Stimulated activated CD8-positive, alpha-beta memory T cell treated with anti-CD3 and anti-CD28 coated beads, Interleukin-4, amount 100 ng/mL, for 1 hour (primary cell): ENCODE measurements at places on chromosomes 6 and 20.

DNA sequence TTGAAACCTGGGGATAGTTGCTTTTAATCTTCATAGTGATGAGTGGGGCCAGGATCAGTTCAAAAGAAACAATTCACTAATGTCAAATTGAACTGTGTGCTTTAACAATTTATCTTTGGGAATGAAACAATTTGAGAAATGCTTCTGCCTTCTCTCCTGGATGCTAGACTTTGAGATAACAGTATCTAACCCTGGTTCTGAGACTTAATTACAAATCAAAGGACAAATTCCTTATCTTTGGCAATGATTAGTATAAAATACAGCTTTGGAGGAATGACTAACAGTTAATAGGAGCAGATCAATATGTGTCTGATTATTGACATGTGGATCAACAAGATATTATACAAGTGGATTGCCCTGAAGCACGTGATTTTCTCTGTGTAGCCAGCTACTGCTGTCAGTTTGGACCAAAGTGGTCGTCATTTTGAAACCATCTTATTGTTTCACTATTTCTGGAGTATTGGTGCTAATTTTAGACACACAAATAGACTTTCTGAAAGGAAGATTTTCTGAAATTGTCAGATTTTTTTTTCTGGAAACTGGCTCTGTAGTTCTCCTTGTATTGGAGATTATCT, 6.2 kb upstream of the FLRT3 start:
- no peak for DNase-seq

DNA sequence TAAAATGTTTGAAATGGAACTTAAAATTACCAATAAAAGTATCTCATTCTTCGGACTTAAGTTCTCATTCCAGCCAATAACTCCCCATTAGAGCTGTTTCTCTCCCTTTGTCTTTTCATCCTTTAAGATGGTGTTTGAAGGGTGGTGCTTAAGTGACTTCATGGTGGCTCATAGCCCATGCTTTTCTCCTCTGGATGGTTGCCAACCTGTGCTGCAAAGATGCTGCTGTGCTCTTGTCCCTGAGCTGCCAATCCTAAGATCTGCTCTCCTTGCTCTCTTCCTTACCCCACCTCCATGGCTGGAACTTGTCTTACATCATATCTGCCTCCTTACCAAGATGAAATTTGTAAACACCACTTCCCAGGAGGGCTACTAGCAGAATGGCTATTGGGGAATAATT, 31.6 kb upstream of the PNRC1 start:
- DNase-seq = no peak

GRCh38 chr6:117228202-117228601, 37.2 kb upstream of the VGLL2 start:
- no peak for DNase-seq

- no peak for DNase-seq
Observed at GRCh38 chr6:100209323-100210136, 215.5 kb upstream of the MCHR2 start.

DNA sequence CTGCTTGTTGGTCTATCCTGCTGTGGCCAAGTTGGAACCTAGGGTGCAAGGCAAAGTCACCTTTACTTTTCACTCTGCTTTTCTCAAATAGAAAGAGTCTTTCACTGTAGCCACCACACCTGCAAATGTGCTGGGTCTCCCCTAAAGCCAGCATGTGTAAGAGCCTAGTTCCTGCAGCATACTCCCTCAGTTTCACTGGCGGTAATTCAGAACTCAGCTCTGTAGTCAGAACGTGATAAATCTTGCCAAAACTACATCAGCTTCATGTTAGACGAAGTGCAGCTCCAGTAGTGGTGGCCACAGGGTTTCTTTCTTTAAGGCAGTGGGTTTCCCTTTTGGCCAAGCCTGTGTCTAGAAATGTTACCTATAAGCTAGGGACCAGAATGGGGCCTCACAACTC, 72.0 kb upstream of the HMGCLL1 start:
- DNase-seq = no peak

- no peak for DNase-seq
Observed at GRCh38 chr6:140319209-140319608, 944.8 kb upstream of the CITED2 start.

DNA sequence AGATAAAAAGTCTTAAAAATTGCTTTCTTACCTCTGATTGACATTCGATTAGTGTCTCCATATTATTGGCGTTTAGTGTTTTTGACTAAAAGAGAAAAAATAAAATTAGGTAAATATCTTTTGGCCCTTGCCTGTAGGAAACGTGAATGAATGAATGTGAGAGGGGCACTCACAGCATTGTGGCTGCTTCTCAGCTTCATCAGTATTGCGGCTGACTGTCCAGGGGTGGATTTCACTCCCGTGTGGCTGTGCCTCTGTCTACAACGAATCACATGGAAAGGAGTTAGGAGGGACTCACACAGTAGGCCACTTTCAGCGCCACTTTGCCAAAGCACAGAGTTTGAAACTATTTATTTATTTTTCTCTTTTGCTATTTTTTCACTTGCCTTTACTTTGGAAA, 844 bp downstream of the TAGAP start:
- DNase-seq = no peak

DNA sequence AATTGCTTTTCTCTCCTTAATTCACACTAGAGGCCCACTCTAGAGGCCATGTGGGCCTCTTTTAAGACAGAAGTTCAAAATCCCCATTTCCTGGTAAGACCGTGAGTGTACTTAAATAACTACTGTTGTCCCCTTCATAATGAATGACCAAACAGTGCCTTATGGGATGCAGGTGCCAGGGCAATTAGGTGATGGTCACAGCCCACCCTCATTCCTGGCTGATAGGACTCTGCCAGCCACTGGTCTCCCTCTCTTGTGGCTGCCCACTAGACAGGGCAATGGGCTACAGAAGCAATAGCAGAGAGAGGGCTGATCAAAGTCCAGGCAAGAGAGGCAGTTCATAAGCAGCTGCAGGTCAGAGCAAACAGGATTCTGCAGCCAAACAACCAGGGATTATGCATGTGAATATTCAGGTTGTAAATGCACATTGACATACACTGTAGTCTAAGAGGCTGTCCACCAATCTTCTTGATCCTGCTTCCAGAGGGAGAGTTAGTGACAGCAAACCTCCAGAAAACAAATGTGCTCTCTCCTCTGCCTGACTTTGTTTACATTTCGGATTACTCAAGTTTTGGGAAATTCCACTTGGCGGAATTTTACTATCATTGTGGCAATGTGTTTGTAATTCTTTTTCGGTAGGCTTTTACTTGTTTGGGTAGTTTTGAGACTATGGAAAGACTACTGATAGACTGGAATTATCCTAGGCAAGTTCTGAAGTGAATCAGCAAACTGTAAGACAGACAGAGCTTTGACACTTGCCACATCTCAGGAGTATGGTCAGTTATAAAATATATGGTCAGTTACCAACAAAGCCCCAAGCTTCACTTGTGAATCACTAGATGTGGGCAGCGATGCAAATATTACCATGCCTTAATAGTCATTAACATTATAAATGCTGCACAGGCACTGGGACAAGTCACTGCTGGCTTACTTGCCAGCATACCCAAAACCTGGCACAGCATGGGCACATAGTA, 12.8 kb downstream of the PTPRK start:
- DNase-seq = no peak

- DNase-seq = no peak
Observed at GRCh38 chr6:53375847-53376246, 27.1 kb upstream of the ELOVL5 start.

GRCh38 chr20:44596876-44597275, 14.5 kb downstream of the PKIG start:
- DNase-seq = no peak

DNA sequence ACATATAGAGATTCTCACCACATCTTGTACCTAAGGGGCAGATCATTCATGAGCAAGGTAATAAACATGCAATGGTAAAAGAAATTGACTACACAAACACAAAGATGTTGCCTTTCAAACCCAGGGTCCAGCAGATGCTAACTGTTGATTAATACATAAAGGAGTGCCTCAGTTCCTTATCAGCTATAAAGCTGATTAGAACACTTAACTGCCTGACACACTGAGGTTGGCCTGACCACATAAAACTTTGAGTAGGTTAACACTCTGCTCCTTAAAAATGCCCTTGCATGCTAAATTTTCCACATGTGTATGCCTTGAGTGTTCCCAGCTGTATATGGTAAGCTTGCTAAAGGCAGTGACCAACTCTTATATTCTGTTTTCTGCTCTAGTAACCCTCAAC, 14.9 kb downstream of the CRISP2 start:
- no peak for DNase-seq

GRCh38 chr6:170388113-170388512, 81.6 kb downstream of the FAM120B start:
- no peak for DNase-seq

DNA sequence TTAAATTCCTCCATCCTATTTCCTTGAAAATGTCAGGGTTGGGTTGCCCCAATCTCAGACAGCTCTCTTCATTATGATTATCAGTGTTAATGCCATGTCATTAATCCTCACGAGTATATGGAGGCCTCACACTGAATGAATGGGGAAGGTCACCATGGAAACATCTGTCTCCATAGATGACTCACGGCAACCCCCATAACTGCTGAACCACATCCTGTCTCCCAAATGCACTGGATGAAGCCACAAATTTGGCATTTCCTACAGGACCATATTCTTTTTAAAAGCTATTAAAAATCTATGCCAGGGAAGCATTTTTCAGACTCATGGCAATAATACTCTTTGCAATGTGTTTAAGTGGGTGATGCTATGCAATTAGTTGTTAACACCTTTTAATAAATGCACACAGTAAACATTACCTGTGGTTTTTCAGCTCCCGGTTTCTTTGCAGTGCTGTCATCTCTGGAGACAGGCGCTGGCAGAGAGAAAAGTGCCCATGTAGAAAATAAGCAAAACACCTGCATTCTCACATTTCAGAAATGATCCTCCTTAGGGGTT, 80.1 kb upstream of the PTPRK start:
- DNase-seq = no peak

DNA sequence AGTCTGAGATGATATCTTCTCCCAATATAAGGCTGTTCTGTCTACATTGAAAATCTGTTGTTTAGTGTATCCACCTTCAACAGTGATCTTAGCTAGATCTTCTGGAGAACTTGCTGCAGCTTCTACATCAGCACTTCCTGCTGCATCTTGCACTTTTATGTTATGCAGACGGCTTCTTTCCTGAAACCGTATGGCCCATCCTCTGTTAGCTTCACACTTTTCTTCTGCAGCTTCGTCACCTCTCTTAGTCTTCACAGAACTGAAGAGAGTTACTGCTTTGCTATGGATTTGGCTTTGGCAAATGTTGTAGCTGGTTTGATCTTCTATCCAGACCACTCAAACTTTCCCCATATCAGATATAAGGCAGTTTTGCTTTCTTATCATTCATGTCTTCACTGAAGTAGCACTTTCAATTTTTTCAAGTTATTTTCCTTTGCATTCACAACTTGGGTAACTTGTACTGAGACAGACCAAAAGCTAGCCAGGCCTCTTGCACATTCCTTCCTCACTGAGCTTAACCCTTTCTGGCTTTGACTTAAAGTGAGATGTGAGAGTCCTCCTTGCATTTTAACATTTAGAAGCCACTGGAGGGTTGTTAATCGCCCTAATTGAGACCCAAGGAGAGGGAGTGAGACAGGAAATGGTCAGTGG, 110.1 kb downstream of the PREP start:
- no peak for DNase-seq

- no peak for DNase-seq
Observed at GRCh38 chr6:56091159-56091869, 156.1 kb downstream of the COL21A1 start.

DNA sequence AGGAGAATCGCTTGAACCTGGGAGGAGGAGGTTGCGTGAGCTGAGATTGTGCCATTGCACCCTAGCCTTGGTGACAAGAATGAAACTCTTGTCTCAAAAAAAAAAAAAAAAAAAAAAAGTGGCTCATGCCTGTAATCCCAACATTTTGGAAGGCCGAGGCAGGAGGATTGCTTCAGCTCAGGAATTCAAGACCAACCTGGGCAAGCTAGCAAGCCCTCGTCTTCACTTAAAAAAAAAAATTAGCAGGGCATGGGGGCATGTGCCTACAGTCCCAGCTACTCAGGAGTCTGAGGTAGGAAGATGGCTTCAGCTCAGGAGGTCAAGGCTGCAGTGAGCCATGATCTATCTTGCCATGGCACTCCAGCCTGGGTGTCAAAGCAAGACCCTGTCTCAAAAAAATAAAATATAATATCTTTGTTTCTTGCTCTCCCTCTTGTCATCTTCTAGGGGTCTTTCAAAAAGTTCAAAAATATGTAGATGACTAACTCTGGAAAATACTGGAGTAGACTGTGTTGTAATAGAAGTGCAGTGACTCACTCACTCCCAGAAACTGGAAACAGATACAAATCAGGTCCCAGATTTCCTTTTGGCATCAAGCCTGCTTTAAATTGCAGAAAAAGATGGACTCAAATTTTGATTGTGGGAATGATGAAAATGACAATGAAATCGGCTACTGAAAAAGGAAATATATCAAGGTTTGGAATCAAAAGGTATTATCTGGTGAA, 2.8 kb upstream of the GINM1 start:
- DNase-seq = no peak

DNA sequence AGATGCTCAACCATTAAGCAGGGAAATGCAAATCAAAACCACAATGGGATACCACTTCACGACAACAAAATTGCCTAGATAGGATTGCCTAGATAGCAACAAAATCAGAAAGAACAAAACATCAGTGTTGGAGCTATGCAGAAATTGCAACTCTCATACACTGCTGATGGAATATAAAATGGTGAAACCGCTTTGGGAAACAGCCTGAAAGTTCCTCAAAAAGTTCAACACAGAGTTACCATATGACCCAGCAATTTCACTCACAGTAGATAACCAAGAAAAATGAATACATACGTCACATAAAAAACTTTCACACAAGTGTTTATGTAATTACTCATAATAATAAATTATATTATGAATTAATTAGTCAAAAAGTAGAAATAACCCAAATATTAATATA, 78.3 kb downstream of the MAFB start:
- no peak for DNase-seq

DNA sequence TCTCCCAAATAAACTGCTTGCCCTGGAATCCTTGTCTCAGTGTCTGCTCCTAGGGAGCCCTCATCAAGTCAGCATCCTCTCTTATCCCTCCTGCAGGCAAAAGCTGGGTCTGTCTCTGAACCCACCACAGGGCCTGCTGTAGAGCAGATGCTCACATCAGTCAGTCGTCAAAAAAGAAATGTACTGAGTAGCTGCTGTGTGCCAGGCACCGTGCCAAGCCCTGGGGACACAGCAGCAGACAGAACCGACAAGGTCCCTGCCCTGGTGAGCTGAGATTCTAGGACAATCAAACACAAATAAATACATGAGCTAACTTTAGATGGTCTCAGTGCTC, 68.5 kb downstream of the EYA2 start:
- no peak for DNase-seq
